ENCODE measurements at places on chromosomes 6 and 20. TPM values are rescaled to one million over a fixed set of nuclear protein-coding genes. Genes with fewer than 3 reads are reported as not detected.

- peak; percentile 4 for DNase-seq
These were observed 161.3 kb downstream of the PHACTR3 start for GRCh38 chr20:59765599-59766177.

- peak; percentile 69 for DNase-seq
These were observed 39.7 kb downstream of the TAF4 start for GRCh38 chr20:62025832-62026563.

GRCh38 chr6:8780653-8781052 is 345.3 kb upstream of the SLC35B3 start:
- no peak for DNase-seq

PLEKHG1 gene
- total RNA-seq = 19.8 TPM

DNA sequence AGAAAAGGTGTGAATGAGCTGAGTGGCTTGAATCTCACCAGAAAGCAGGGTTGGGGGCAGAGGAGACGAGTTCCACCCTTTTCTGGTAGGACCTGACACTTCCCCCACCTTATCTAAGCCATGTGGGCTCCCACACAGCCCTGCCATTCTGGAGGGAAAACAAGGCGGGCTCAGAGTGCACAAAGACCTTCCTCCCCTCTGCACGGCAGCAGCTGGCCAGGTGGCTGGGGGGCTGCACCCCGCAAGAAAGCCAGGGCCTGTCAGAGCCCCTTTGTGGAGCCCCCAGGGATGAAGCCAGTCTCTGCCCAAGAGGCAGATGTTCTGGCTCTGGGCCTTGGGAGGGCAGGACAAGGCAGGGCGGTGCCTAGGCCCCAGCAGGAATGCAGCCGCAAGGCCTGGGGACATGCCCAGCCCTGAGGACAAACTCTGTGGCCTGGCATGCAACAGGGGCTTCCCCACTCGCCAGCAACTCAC is 48.4 kb upstream of the DSN1 start:
- DNase-seq = no peak

PRSS16 gene
- not detected for total RNA-seq

CALHM4 gene
- total RNA-seq = 0.13 TPM

GRCh38 chr20:19304886-19305415 is 92.5 kb downstream of the SLC24A3 start:
- DNase-seq = no peak

DNA sequence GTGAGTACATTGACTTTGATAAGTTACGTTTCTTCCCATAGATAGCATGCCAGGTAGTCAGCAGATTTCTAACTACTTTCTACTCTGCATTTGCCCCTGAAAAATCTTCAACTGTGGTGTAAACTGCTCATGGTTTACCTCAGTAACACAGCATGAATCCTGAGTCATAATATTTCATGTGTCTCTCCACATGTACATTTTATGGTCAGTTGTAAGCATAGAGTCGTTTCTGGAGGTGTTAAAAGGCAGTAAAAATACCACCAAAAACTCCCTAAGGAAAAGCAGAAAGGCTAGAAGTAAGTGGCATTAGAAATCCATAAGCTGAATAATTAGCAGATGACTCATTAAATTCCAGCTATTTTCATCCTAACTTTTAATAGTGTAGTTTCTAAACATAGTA is 4.1 kb upstream of the GPR63 start:
- no peak for DNase-seq

PHACTR1 gene
- 1.0 TPM for total RNA-seq

- DNase-seq = peak; percentile 48
These were observed 4.2 kb upstream of the NCR3 start for GRCh38 chr6:31597006-31597405.

- DNase-seq = no peak
These were observed 91.1 kb downstream of the TXNDC5 start for GRCh38 chr6:7819431-7820015.

DACT2 gene
- not detected for total RNA-seq

GRCh38 chr6:24568683-24569082 is 73.9 kb downstream of the ALDH5A1 start:
- DNase-seq = no peak

- DNase-seq = no peak
These were observed 5.0 kb downstream of the FGD2 start for GRCh38 chr6:37010402-37010892.

IRF4 gene
- total RNA-seq = under 0.01 TPM

- no peak for DNase-seq
These were observed 55.3 kb upstream of the DDR1 start for GRCh38 chr6:30829033-30829432.
